GM23338 (cell line): ENCODE measurements at places on chromosomes 6 and 20.

- DNase-seq = no peak
Measured at GRCh38 chr6:2674857-2675256, 75.9 kb downstream of the MYLK4 start.

DNA sequence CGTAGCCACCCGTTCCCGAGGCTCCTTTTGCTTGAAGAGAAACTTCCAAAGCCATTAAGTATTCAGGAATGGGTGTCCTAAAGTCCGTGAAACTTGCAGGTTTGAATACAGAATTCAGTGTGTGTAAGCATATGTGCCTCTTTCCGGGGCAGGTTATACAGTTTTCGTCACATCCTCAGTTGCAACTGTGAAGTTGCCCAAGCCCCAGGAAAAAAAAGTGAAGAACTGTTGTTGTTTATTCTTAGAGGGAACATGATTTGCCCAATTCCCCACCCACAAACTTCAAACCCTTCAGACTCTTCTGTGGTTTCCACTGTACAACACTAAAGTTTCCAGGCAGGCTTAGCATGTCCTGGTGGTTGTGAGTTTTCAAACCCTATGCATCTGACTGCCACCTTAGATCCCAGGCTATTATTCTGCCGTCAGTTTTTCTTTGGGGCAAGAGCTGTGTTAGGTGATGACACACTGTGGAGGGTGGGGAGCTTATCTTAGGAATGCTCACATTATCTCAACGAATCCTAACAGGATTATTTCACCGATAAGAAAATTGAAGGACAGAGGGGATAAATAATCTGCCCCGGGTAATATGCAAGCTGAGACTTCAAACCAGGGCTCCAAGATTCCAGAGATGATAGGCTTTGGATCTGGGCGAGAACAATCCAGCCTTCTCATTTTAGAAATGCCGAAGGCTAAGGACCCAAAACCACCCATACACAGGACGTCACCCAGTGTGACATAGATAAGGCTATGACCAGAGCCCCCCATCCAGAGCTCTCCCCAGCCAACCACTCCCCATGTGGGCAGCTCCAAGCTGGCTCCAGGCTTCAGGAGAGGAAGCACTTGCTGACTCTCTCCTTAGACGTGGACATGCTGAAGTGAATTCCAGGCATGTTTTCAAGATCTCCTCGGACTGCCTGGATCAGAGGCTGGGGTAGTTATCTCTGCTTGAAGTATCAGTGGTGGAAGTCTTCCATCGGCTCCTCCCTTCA, 81.7 kb upstream of the AFDN start:
- DNase-seq = no peak

- DNase-seq = no peak
Measured at GRCh38 chr20:3420211-3420707, 12.8 kb upstream of the DNAAF9 start.

GRCh38 chr20:11431621-11432020, 486.1 kb upstream of the BTBD3 start:
- DNase-seq = no peak

- no peak for DNase-seq
Measured at GRCh38 chr20:2108987-2109386, 7.4 kb downstream of the STK35 start.

DNA sequence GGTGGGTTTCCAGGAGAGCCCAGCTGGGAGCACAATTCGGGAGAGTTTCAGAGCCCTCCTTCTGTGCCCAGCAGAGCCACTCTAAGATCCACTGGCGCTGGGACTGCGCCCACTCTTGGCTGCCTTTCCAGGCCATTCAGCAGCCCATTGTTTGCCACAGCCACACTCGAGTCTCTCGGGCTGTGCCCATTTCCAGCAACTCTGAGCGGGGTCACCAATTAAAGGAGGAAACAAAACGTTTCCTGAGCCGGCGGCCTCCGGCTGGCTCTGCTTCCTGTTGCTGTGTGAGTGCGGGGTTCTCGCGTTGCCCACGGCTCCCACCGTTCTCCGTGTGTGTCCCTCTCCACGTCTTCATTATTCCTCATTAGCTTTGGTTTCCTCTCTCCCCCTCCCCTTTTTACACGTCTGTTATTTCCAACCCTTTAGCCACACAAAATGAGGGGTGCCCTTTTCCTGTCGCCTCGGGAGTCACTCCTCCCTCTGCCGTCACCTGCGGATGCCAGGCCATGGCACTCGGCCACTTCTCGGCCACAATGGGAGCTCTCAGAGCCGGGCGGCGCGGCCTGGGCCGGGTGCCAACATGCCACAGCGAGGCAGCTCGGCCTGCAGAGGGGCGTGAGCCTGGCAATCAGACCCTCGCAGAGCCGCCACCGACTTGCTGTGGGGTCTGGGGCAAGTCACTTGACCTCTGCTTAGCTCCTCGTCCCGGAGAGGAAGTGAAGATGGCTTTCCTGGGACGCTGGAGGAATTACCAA, 94.3 kb upstream of the NKX2-2 start:
- DNase-seq = no peak

- no peak for DNase-seq
Measured at GRCh38 chr6:104601131-104601651, 258.5 kb downstream of the HACE1 start.

DNA sequence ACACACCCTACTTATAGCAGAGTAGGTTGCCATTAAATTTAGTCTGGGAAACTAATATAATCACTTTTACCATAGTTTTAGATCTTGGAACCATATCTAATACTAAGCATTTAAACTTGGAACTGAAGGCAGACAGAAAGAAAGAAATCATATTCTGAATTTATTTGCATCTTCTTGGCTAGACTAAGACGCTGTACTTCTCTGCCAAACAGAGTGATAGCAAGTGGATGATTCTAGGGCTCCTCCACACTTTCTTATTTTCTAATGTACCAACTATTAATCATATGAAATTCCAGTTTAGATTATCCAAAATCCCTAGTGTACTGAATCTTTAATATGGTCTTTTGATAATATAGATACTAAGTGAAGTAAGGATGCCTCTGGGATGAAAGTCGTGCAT, 277.0 kb downstream of the CENPW start:
- no peak for DNase-seq

DNA sequence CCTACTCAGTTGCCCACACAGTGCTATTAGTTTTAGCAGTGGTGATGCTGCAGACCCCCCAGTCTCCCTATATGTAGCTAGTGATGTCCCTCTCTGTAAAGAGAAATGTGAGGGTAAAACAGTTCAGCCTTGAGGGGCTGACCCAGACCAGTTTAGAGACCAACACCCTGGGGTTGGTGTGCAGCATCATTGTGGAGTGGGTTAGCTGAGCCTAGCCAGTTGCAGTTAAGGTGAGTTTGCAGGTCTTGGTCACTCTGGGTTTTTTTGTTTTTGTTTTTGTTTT, 401 bp upstream of the B3GALT4 start:
- DNase-seq = no peak

DNA sequence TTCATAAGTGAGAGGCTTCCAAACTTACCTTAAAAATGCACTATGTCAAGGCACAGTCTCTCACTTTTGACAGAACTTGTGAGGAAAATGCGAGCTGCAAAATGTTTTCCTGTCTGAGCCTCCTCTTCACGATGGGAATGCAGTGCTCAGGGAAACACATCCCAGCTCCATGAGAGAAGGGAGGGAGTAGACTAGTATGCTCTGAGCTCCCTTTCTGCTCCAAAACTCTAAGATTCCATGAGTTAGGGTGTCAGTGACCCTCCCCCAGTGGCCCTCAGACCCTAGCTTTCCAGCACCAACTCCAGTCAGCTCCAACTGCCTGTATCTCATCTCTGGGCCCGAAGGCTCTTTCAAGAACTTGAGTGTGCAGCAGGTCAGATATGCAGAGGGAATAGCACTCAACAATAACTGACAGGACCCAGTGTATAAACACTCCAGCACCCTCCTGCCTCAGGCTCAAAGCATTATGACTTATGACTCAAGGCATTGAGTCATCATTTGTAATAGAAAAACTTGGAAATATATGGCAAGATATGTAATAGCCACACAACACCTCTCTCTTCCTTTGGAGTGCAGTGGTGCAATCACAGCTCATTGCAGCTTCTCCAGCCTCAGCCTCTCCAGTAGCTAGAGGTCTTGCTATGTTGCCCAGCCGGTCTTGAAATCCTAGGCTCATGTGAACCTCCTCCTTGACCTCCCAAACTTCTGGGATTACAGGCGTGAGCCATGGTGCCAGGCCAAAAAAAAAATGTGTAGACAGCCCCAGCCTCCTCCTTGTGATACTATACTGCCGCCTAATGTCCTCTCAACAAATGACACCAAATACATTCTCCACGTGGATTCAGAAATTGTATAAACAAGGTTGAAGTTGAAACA, 16.7 kb upstream of the ENTPD6 start:
- DNase-seq = peak; percentile 75

DNA sequence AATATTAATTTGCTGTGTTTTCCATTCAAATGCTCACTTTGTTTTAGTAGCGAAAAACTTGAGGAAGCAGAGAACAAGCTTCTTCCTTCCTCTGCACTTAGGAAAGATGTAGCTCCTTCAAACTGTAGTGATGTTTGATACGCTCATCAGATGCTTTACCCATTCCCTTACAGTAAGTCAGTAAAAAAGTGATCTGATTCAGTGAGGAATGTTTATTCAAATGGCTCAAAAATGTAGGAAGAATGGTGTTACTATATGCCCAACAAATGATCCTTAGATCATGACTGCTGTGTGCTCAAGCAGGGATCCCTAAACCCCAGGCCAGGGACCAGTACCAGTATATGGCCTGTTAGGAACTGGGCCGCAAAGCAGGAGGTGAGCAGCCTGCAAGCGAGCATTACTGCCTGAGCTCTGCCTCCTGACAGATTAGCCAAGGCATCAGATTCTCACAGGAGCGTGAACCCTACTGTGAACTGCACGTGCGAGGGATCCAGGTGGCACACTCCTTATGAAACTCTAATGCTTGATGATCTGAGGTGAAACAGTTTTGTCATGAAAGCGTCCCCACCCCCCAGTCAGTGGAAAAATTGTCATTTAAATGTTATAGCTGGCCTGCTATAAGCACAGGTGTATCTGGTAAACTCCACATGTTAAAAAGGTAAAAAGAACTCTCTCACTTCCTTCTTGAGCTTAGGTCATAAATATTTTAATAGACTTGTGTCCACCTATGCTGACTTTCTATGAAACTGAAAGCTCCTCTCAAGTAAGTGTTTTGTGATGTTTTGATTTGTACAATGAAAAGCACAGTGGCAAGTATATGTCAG, 187.2 kb downstream of the FOXC1 start:
- no peak for DNase-seq

DNA sequence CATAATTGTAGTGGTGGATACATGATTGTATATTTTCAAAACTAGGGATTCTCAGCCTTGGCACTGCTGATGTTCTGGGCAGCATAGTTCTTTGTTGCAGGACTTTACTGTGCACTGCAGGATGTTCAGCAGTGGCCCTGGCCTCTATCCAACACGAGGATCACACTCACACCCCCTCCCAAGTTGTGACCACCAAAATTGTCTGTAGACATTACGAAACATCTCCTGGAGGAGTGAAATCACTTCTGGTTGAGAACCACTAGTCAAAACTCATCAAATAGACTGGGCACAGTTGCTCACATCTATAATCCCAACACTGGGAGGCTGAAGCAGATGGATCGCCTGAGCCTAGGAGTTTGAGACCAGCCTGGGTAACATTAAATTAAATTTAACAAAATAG, 123.1 kb upstream of the CDYL start:
- no peak for DNase-seq

DNA sequence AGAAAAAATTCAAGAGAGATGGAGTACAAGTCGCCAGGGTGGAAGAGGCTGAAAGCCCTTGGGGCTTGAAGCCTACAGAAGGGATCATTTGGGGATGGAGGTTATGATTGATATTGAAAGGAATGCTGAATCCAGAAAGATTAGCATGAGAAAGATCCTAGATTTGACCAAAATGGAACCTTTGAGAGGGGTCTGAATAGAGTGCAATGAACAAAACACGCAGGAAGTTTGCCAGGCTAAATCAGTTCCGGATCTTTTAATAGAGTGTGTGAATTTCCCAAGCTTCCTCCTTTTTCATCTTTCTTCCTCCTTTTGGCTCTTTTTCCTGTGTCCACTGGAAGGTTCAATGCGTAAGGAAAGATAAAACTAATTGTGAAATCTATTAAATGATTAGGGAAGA, 15.3 kb downstream of the IPCEF1 start:
- DNase-seq = no peak

GRCh38 chr6:160790028-160790792, 88.2 kb downstream of the PLG start:
- DNase-seq = peak; percentile 49

DNA sequence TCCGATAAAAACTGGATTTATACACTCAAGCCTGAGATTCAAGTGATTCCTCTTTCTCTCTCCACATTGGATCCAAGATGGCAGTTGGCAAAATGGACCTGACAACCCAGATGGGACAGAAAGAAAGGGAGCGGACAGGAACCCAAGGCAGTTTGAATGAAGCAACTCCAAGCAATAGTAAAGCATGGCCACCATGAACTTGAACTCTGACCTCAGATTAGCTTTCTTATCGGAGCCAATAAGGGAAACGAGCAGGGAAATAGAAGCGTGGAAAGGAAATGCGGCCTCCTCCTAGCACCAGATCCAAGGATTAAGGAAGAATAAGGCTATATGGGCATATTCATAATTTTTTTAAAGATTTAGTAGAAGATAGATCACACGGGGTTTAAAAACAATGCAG, 213.4 kb upstream of the RIN2 start:
- DNase-seq = no peak

DNA sequence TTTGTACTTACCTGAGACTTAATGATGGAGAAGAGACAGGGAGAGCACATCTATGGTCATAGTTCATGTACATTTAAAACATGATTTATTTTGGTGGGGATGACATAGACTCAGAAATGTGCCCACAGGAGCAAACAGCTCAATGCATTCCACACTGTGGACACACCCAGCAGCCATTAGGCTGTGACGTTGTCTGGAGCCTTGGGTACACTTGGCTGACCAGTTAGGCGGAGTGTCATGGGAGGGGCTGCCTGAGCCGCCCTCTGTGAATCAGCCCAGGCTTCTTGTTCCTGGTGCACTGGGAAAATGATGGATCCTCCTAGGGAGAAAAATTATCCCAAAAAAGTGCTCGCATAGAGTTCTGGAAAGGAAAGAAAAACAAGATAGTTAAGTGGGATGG, 231.0 kb upstream of the GMDS start:
- no peak for DNase-seq

DNA sequence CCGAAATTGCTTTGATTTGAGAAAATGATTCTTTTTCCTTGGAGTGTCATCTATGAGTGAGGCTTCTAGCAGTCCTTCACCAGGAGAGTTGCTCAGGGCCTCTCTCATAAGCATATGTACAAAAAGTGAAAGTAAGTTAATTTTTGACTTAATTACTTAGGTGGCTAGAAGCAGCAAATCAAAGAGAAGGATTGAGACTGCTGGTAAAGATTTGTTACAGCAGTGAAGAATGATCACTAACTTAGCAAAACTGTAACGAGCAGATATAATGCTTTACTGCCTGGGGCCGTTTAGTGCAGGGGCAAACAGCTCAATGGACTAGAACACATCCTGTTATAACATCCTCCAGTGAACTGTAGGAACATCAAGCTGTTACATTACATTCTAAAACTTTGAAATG, 167.8 kb upstream of the RIPOR2 start:
- DNase-seq = no peak
